ENCODE measurements at places on chromosomes 7 and 10.

GRCh38 chr10:97844678-97845077 lies 5.0 kb upstream of the GOLGA7B start:
- H3K27ac ChIP-seq = no peak overlapping the region
- H3K4me3 ChIP-seq = no peak overlapping the region
- H3K36me3 ChIP-seq = no peaks in the 10 kb centered on the region
- DNase-seq = no peak

- DNase-seq = no peak
- H3K27ac ChIP-seq = no peak overlapping the region
- H3K4me3 ChIP-seq = no peak overlapping the region
- H3K4me1 ChIP-seq = no peaks in the 10 kb centered on the region
- peaks cover 6% of the 10 kb centered on the region for H3K36me3 ChIP-seq
- H3K27me3 ChIP-seq = no peaks in the 10 kb centered on the region
Observed at GRCh38 chr10:32004161-32004591, 52.0 kb downstream of the KIF5B start.

DNA sequence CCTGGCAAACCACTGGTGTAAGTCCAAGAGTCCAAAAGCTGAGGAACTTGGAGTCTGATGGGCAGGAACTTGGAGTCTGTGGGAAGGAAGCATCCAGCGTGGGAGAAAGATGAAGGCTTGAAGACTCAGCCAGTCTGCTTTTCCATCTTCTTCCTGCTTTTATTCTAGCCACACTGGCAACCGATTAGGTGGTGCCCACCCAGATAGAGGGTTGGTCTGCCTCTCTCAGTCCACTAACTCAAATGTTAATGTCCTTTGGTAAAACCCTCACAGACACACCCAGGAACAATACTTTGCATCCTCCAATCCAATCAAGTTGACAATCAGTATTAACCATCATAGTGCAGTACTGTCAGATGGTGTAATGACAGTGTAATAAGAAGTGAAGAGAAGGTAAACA lies 119.2 kb downstream of the EPC1 start:
- no peak overlapping the region for H3K4me3 ChIP-seq
- no peaks in the 10 kb centered on the region for H3K27me3 ChIP-seq
- H3K36me3 ChIP-seq = no peaks in the 10 kb centered on the region
- H3K27ac ChIP-seq = no peak overlapping the region
- no peak for DNase-seq
- no peaks in the 10 kb centered on the region for H3K4me1 ChIP-seq

GRCh38 chr10:7040681-7041080 lies 370.2 kb downstream of the SFMBT2 start:
- H3K27ac ChIP-seq = no peak overlapping the region
- H3K27me3 ChIP-seq = no peaks in the 10 kb centered on the region
- no peak for DNase-seq
- H3K36me3 ChIP-seq = no peaks in the 10 kb centered on the region

DNA sequence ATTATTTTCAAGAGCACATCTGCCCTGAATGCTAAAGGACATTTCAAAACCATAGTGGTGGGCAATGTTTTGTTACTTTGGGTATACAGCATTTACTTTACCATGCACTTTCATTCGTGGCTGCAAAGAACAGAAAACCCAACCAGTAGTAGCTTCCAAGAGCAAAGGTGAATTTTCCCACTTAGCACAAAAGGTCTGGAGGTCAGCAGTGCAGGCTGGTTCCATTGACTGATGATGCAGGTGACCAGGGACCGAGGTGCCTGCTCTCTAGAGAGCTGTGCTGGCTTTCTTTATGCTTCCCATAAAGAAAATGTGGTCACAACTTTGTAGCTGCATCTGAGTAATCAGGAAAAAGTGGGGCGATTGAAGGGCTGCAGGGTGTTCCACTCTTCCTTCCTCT lies 240.0 kb downstream of the BICC1 start:
- H3K36me3 ChIP-seq = no peaks in the 10 kb centered on the region
- H3K27ac ChIP-seq = no peak overlapping the region
- no peak overlapping the region for H3K4me3 ChIP-seq
- no peak for DNase-seq
- no peaks in the 10 kb centered on the region for H3K27me3 ChIP-seq

- H3K4me3 ChIP-seq = no peak overlapping the region
- H3K4me1 ChIP-seq = no peaks in the 10 kb centered on the region
- DNase-seq = no peak
- no peak overlapping the region for H3K27ac ChIP-seq
Observed at GRCh38 chr10:68212721-68213352, 19.1 kb downstream of the ATOH7 start.

DNA sequence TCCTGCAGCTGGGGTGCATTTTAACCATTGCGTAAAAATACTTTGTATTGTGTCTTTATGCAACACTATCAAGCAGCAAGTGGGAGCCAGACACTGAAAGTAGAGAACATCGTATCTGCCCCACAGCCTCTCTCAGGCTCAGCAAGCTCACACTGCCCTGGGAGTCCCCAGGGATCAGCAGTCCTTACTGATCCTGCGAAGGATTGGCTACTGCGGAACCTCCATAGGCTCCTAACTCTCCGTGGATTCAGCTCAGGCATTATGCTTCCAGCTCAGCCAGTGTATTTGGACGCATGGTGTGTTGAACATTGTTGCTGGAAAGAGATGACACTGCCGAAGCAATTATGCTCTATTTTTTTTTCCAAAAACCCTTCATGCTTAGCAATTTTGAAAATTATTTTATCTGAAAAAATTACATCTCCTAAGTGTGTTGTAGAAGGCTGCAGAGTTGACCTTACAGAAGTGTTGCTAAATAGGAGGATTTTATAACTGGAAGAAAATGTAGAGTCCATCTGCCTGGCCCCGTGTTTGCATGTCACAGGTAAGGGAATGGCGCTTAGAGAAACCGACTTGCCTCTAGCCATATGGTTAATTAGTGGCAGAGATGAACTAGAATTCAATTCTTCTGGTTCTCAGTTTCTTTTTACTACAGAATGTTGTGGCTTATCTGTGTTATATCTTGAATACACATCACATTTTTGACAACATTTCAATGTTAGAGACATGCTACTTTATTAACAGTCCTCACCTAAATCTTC lies 276.4 kb upstream of the COBL start:
- H3K4me1 ChIP-seq = no peaks in the 10 kb centered on the region
- no peaks in the 10 kb centered on the region for H3K27me3 ChIP-seq
- no peaks in the 10 kb centered on the region for H3K36me3 ChIP-seq

DNA sequence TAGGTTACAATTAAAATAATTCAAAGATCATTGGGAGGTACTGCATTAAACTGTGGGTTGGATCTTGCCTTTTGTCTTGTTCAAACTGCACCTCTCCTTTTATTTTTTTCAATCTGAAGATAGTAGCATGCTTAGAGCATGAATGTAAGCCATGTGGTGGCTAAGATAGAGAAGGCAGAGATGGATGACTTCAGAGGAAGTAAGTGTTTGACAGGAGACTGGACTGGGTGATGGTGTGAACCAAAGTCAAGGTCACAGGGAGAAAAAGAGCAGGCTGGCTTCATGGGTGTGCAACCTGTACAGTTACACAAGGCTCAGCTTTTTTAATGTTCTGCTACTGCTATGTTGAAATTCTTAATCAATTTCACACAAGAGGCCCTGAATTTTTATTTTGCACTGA lies 85.6 kb downstream of the ZEB1 start:
- no peak overlapping the region for H3K4me3 ChIP-seq
- H3K27ac ChIP-seq = no peak overlapping the region
- H3K36me3 ChIP-seq = no peaks in the 10 kb centered on the region

GRCh38 chr7:106270122-106270977 lies 14.4 kb downstream of the NAMPT start:
- H3K27ac ChIP-seq = no peak overlapping the region
- peaks cover 73% of the 10 kb centered on the region for H3K36me3 ChIP-seq
- H3K4me3 ChIP-seq = no peak overlapping the region
